Dermis blood vessel endothelial cell (primary cell): ENCODE measurements at places on chromosomes 6 and 20. TPM values are rescaled to one million over a fixed set of nuclear protein-coding genes. Genes with fewer than 3 reads are reported as not detected.

Gene RAE1
- total RNA-seq, result 41.4 and 56.3 TPM in 2 replicates

- DNase-seq, result peak; percentile 60
Observed at GRCh38 chr6:150894935-150895552, 29.5 kb downstream of the MTHFD1L start.

Gene TMEM14A
- 20.4 and 22.9 TPM in 2 replicates for total RNA-seq

DNA sequence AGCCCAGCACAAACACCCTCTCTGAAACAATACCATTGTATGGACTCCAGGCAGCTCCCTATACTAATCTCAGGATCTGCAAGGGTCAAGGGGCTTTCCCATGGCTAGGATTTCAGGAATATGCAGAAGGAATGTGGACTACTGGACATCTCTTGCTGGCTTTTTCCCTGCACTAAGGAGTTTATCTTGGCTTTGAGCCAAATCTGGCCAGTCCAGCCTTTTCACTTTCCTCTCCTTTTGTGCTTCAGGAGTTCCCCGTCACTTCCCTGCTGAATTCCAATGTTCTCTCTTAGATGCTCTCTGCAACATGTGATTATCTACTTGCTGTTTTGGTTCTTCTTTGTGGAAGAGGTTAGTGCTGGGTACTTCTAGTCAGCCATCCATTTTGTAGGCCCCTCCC, 568.2 kb downstream of the HDGFL1 start:
- DNase-seq, result peak; percentile 40

DNA sequence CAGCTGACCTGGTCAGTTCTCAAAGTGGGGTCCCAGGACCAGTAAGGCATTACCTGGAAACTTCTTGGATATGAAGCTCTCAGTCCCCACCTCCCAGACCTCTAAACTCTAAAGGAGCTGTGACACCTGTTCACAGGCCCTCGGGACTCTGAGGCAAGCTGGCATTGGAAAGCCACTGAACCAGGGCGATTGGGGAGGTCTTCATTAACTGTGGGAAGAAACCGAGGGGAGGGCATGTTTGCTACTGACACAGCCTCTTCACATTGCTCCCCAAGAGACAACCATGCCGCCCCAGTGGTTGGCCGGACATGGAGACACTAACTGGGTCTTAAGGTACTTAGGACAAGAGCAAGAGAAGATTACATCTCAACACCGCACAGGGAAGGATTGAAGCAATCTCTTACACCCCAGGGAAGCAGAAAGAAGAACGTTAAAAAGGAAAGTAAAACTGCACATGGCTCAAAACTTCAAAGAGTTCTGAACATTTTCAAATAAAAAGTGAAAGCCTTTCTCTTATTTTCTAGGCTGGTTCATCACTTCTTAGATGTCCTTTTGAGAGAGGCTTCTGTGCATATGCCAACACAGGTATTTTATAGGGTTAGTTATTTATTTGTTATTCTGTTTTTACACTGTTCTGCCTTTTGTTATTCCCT, 210.0 kb upstream of the CST7 start:
- no peak for DNase-seq

Gene NDUFAF4
- 8.0 and 10.2 TPM in 2 replicates for total RNA-seq

DNA sequence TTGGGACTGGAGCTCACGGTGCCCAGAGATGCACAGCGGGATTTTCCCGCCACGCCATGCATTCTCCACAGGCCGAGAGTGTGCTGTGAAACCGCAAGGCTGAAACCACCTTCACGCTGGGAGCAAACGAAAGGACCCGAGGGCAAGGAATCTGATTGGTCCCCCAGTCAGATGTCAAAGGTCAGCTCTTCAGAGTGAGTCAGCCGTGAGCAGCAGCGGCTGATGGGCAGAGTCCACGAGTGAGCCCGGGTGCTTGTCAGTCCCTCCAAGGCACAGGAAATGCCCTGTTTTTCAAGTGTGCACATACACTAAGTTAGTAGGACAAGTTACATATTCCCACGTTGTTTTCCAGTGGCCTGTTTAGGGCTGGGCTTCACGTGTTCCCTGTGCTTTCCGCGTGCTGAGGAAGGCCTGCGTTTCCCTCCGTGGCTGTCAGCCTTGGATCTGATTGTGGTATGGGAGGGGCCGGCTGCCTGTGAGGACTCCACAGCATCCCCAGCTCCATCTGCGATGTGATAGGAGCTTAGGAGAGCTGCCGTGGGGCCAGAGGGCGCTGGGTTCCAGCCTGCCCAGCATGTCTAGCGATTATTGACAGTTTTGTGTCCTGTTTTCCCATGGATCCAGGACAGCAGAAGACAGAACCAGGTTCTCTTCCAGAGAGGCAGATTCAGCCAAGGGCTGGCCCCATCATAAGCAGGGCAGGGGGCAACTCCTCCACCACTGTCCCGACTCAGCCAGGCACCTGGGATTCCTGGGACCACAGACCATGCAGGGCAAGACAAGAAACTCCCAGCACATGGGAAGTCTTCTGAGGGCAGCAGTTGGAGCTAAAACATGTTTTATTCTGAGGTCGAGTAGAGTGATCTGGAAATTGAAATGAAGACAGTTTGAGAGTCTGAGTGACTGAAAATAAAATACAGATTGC, 38.2 kb upstream of the FRMD1 start:
- DNase-seq, result peak; percentile 1

Gene FAM217A
- total RNA-seq, result not detected in 2 replicates

- no peak for DNase-seq
Observed at GRCh38 chr6:15150207-15150606, 95.7 kb upstream of the JARID2 start.

Gene HDGFL1
- total RNA-seq, result not detected in 2 replicates

Gene GHRH
- total RNA-seq, result not detected in 2 replicates

- no peak for DNase-seq
Observed at GRCh38 chr6:154849475-154849874, 116.3 kb downstream of the SCAF8 start.

Gene TPX2
- total RNA-seq, result 16.5 and 81.7 TPM in 2 replicates

Gene MTFR2
- total RNA-seq, result 1.2 and 3.4 TPM in 2 replicates

DNA sequence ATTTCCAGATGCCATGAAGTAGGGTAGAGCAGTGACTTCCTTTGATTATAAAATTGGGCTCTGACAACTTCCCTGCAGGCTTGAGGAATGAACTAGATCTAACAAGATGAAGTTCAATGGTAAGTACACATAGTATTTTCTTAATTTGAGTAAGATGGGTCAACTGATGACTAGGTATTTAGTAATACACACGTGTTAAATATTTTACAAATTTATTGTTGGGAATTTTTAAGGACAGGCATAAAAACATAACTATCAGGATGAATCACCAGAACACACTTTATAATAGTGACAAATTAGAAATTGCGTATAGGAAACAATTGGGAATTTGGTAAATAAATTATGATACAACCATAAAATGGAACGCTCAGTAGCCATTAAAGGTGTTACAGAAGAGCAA, 762.4 kb upstream of the SLC35B3 start:
- DNase-seq, result no peak

GRCh38 chr6:129140526-129140925, 257.6 kb downstream of the LAMA2 start:
- no peak for DNase-seq

DNA sequence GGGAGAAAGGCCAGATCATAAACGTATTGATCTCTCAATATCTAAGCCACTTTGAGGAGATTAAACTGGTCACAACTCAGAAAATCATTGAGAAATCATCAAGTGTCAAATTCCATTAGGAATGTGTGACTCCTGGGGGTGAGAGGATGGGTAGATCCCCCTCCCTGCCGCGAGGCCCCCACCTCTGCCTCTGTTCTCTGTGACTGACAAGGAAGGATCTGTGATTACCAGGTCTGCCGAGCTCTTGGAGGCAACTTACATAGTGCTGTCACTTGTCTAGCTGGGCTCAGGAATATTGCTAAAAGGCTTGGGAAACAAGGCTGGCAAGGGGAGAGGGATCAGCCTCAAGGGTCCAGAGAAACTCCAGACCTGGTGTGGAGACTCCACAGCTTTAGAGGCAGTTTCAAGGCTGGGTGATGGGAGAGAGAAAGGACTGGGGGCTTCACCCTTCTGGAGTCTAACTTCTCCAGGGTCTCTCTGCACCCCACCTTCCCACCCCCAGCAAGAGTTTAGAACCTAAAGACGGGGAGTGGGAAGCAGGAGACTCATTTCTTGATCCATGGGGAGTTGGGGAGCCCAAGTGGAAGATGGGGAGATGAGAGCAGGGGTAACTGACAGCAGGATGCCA, 11.6 kb upstream of the ARMC12 start:
- DNase-seq, result no peak

Gene SLC35D3
- total RNA-seq, result not detected in 2 replicates

GRCh38 chr6:143955971-143956370, 52.1 kb downstream of the PLAGL1 start:
- no peak for DNase-seq

Gene CTCFL
- total RNA-seq, result not detected in 2 replicates

DNA sequence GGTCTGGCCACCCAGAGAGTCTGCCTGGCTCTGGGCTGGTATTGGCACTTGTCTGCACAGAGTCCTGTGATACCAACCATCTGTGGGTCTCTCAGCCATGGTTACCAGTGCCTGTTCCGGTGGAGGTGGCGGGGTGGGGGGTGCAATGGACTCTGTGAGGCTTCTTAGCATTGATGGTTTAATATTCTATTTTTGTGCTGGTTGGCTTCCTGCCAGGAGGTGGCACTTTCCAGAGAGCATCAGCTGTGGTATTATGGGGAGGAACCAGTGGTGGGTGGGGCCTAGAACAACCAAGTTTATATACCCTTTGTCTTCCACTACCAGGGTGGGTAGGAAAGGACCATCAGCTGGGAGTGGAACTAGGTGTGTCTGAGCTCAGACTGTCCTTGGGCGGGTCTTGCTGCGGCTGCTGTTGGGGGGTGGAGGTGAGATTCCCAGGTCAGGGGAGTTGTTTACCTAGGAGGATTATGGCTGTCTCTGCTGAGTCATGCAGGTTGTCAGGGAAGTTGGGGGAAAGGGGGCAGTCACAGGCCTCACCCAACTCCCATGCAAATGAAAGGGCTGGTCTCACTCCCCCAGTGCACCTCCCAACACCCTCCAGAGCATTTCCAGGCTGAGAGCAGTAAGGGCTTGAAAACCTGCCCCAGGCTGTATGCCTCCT, 117.5 kb downstream of the FLRT3 start:
- no peak for DNase-seq
